ENCODE measurements at places on chromosomes 11 and 22. TPM values are rescaled to one million over a fixed set of nuclear protein-coding genes. Genes with fewer than 3 reads are reported as not detected.

GRCh38 chr11:110317516-110317932, 21.1 kb upstream of the RDX start:
- DNase-seq: peak; percentile 45

- no peak for DNase-seq
These were observed 1.0 kb downstream of the MN1 start for GRCh38 chr22:27800250-27801201.

MAP6 gene
- 3.2 TPM for total RNA-seq

DNA sequence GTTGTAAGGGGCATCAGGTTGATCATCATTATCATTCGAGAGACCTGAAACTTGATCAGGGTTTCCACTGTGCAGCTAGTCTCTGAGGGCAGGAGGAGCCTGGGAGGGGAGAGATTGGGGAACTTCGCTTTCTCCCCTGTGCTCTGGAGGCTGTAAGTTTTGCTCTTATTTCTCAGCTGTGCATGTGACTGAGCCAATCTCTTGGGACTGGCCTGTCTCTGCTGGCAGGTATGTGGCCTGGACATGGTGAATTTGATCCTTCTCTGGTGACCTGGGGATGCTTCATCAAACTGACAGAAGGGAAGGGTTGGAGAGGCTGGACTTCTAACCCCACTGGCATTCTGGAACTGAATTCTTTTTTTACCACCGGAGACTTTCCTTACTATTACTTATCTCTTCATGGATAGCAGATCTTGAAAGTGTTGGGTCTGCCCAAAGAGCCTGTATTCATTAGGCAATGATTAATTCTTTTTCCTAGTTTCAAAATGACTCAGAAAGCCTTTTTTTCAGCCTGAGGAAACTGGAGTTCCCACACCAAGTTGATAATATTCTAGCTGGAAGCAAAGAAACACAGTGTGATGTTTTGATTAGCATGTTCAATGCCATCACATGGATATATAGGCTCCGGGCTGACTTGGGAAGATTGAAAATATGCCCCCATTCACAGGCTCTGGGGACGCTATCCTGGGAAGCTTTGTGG, 36.5 kb downstream of the TSPAN18 start:
- DNase-seq: peak; percentile 86

GRCh38 chr11:83521647-83522596, 235.8 kb upstream of the CCDC90B start:
- DNase-seq: peak; percentile 10

C11orf42 gene
- not detected for total RNA-seq

SLC6A5 gene
- not detected for total RNA-seq

DNA sequence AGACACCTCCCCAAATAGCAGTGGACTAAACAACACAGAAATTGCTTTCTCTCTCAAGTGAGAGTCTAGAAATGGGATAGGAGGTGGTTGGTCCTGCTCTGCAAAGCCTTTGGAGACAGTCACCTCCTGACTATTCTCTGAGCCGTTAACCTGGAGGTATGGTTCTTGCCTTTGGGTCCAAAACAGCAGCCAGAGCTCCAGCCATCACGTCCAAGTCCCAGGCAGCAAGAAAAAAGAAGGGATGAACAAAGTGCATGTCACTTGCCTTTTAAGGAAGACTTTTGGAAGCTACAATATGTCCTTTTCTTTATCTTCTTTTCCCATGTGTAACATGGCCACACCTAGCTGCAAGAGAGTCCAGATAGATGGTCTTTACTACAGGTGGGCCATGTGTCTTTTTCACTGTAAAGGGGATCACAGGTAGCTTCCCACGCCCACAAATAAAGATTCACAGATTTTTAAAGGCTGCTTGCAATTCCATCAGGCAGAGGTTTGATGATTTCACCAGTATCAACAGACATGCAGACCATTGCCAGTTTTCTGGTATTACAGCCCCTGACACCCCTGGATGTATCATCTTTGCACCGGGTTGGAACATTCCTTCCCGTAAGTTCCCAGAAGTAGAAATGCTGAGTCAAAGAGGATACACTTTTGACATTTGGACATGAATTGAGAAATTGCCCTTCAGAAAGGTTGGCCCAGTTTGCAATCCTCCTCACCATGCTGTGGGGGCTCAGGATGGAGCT, 66.0 kb downstream of the MYEOV start:
- DNase-seq: no peak

MFRP gene
- not detected for total RNA-seq

CARD16 gene
- 0.50 TPM for total RNA-seq

GRCh38 chr22:20615533-20616450, 108.4 kb downstream of the MED15 start:
- no peak for DNase-seq

DNA sequence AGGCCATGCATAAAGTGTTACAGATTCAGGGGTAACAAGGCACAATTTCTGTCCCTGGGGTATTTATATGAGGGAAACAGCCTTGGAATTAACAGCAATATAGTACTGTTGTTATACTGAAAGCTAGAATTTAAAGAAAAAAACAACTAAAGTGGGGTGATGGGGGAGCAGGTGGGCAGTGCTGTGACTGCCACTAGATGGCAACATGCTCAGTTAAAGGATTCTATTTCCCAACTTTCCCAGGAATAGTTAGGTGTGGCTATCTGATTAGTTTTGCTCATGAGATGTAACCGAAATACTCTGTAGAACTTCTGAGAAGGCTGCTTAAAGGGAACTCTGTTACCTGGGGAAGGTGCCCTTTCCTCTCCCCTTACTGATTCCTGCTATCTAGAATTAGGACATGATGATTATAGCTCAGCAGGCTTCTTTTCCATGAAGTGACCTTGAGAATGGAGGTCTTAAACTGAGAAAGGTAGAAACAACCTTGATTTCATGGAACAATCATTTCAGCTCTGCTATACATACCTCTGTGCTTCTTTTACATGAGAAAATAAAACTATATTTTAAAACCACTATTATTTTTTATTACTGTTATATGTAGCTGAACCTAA, 102.6 kb downstream of the RELT start:
- peak; percentile 43 for DNase-seq

GRCh38 chr11:79626135-79627075, 185.6 kb upstream of the TENM4 start:
- DNase-seq: peak; percentile 82

ADORA2A gene
- total RNA-seq: 0.80 TPM

DNA sequence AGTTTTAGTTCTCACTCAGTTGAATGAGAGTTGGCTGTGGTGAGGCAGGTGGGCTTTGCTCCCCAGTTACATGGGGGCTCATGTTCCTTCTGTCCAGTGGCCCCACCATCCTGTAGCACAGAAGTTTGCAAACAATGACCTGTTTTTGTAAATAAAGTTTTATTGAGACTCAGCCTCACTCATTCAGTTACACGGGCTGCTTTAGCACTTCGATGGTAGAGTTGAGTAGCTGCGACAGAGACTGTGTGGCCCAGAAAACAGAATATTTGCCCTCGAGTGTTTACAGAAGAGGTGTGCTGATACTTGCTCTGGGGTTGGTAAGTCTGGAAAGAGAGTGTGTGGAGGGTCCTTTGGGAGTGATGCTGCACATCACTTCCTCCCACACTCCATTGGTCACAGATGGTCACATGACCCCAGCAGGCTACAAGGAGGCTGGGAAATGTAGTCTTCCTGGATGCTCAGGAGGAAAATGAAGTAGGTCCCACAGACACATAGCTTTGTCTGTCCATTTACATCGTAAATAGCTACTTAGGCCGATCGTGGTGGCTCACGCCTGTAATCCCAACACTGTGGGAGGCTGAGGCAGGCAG, 34.6 kb downstream of the IFT27 start:
- DNase-seq: no peak

DNA sequence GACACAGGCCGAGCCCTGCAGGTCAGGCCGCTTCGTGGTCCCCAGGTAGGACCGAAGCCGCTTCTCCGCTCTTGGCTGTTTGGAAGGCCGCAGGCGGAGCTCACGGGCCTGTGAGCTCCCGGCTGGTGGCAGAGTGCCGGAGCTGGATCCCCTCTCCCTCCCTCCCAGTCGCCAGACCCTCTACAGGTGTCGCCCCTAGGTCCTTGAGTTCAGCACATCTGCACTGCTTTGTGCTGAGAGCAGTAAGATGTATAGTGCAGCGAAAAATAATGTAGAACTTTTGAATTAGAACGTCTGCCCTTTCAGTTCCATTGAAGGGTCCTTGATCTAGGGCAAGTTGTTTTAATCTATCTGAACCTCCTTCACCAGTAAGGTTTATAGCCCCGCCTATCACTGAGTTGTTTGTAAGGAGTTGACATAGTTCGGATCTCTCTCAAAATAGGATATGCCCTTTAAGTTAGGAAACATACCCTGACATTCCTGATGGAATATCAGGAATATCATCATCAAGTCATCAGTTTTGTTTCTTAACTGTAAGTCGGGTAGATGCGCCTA, 419 bp downstream of the ANKRD49 start:
- peak; percentile 9 for DNase-seq

DEFB131B gene
- total RNA-seq: not detected

GRCh38 chr22:30680991-30681770, 13.5 kb upstream of the OSBP2 start:
- no peak for DNase-seq

DNA sequence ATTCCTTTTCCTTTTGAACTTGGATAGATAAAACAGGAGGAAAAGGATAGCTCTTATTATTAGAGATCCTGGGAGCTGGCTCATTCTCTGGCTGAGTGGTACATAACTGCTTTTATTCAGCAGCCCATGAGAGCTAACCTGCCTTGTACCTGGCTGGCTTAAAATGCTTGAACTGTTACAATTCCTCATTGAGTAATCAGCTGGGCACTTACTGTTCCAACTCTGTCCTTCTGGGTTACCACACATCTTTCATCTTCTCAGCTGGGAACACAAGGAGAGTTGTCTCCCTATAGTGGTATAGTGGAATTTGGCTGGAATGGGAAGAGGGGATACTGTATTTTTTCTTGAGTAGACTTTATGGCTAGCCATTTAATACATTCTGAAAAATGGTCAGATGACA, 39.8 kb upstream of the SPTBN2 start:
- DNase-seq: peak; percentile 74

SAA4 gene
- total RNA-seq: 7.5 TPM

- DNase-seq: peak; percentile 13
These were observed 45.4 kb upstream of the ANO3 start for GRCh38 chr11:26286472-26287066.

GAL gene
- total RNA-seq: not detected

DNA sequence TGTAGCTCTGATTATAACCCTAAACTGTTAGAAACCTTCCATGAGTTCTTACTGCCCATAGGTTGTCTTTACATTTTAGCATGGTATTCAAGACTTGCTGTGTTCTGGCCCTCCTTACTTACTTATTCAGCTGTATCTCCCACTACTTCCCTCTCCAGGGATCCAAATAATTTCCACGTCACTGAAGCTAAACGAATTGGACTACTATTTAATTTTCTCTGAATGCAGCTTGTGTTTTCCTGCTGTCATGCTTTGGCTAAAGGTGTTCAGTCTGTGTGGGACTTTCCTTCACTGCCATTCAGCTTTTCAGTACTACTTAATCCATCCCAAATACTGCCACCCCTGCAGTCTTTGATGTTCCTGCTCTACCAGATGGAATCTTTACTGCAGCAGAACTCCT, 88.3 kb downstream of the UVRAG start:
- DNase-seq: no peak

GRCh38 chr11:114972105-114972504, 293.8 kb downstream of the NXPE2 start:
- DNase-seq: no peak

MOGAT2 gene
- total RNA-seq: not detected

DCHS1 gene
- total RNA-seq: under 0.01 TPM

DNA sequence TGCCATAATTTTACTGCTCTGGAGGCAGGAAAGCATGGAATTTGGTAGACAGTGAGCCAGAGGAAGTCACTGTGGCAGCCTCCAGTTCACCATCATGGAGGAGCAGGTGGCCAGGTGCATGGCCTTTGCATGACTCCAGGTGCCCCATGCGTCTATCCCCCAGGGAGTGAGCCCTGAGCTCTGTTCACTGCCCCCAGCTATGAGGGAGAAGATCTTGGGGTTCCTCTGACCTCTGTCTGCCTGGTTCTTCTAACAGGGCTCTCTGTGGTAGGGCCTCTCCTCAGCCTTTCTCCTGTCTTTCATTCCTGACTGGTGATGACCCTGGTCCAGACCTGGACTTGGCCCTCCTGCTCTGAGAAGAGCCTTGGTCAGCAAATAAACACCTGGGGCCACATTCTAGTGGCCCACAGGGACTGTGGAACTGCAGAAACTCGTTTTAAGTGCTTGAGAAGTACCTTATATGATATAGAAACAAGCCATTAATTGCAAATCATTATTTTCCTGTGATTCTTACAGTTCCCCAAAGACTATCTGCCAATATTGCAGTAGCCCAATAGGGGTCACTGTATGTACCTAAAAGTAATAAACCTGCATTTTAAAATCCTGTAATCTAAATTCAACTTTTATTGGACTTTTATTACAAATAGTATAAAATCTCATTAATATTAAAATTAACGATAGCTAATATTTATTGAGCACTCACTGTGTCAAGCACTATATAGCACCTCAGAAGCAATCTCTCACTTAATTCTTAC, 120.0 kb upstream of the SYT13 start:
- peak; percentile 8 for DNase-seq

All from renal cortical epithelial cell (primary cell).